NK-92 treated with Interleukin-12 subunit alpha and Interleukin-12 subunit beta, amount 100 ng/mL, for 24 hours (cell line): ENCODE measurements at places on chromosomes 4 and X.

DNA sequence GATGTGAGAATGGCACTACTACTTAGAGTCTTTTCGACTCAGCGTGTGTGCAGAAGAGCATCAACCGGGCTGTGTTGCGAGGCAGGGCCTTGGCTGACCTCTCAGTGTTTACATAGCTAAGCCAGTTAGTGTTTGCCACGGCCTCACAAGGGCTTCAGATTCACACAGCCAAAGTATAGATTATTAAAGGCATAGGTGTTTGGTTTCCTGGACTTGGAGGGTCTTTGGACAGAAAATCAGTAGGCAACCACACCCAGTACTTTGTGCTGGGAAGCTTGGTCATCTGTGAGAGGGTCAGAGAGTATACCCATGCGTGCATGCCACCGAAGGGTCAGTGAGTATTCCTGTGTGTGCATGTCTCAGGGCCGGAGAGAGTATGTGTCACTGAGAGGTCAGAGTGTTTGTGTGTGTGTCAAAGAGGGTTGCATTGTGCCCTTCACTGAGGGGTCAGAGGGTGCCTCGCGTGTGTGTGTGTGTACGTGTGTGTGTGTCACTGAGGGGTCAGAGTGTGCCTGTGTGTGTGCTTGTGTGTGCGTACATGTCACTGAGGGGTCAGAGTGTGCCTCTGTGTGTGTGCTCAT lies 69.7 kb upstream of the MSANTD1 start:
- DNase-seq: no peak

DNA sequence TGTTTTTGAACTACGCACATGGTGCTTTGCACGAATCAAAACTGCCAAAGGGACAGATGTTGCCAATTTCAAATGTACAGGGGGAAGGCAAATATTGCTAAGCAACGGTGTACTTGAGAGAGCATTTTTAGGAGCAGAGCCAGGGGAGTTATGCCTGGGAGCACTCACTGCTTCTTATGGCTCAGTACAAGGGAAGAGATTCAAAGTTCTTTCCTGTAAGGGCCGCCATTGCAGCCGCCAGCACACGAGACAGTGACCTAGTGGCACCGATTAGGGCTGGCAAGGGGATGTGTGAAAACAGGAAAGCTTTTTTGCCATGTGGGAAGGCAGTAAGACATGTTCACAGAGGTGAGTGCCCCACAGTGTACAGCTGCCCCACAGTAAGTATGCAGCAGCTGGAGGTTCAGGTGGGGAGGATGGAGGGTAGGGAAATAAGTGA lies 133.8 kb downstream of the AFF1 start:
- DNase-seq: no peak

DNA sequence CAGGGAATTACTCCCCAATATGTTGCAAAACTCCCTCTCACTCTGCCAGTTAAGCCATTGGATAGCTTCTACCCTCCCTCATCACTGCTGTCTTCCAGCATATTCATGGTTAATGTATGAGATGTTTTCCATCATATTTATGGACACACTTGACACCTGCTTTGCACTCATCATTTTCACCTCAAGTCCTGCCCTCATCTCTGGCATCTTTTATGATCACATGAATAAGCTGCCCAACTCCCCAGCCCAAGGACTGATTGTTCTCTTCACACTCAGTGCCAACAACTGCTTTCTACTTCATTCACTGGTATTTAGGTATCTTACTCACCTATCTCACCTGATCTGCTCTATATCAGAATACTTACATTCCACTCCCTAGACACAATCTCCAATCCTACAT lies 131.1 kb upstream of the TTC29 start:
- no peak for DNase-seq

DNA sequence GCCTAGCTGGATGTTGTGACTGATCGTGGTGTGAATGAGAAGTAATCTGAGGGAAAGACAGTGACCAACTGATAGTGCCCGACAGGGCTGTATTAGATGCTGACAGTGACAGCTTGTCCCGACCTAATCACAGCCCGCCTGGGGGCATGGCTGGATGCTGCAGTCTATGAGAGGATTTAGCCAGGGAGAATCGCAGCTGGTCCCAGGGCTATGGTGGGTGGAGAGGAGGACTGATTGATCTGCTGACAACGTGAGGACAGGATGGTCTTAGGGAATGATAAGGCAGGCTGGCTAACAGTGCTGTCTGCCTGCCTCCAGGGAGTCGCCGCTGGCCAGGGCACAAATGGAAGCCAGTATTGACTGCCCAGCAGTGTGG lies 621 bp upstream of the SUV39H1 start:
- no peak for DNase-seq

DNA sequence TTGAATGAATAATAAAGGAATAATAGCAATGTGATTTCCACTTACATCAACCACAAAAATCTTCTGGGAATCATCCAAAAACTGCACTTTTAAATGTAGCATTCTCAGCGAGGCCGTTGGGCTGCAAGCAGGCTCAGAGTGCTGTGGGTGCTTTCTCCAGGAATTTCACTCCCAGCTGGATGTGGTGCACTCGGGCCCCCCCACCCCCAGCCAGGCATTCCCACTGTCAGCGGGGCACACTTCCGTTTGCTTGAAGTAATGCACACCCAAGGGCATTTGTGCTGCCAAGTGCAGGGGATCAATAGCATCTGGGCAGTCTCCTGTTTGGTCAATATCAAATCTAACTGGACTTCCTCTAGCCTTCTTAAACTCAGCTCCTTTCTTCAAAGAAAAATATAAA lies at the start of gene FRMD7:
Gene FRMD7, minus strand, starts transcription at position 278 of the 400 bp plus-strand sequence. Its CDS starts 176 bp downstream, at position 102.
- DNase-seq: no peak

DNA sequence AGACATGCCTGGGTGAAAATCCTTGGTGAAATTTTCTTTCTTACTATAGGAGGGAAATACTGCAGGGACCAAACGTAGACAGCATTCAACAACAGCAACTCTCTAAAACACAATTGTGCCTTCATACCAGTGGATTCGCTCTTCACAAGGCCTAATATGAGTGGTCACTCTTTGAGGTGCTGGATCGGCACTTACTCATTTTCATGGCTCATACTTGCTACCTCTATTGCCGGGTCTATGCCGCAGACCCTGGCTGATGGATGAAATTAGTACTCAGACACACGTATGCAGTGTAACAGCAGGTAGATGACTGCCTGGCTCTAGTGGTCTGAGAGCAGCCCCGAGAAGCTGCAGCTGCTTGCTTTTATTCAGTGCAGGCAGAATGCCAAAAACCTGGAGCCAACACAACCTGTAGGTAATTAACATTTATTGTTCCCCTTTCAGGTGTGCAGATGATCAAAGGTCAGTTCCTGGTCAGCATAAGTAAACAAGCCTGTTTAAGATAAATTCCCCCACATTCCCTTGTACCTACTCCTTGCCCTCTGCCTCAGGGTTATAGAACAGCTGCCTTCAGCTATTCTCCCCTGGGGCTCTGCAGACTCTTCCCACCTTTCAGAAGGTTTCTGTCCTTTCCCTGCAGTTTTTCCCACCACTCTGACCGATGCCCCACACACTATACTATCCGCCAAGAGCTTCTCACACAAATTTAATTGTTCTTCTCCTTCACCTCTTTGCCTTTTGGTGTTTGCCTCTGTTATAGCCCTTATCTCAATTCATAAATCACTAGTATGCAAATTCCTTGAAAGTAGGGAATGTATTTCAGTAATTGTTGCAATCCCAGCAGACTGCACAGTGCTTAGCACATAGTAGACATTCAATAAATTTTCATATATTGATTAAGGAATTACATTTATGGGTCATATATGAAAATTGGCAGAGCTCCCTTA lies 210.0 kb downstream of the SPANXN3 start:
- DNase-seq: no peak

- DNase-seq: no peak
Observed at GRCh38 chrX:1261285-1261684, 7.3 kb upstream of the CSF2RA start.
